ENCODE measurements at places on chromosomes 1 and 21. TPM values are rescaled to one million over a fixed set of nuclear protein-coding genes. Genes with fewer than 3 reads are reported as not detected.

The OR2T35 gene
- not detected for total RNA-seq

The DMBX1 gene
- total RNA-seq: not detected

The LIPI gene
- total RNA-seq: not detected

The CEP104 gene
- 25.0 TPM for total RNA-seq

The NBPF19 gene
- 14.4 TPM for total RNA-seq

The GPR137B gene
- total RNA-seq: 11.3 TPM

The BRDT gene
- total RNA-seq: not detected

The MIS18A gene
- total RNA-seq: 6.4 TPM

The IGSF9 gene
- not detected for total RNA-seq

The PFKL gene
- 158 TPM for total RNA-seq

The C1orf141 gene
- not detected for total RNA-seq

All from aortic smooth muscle cell (primary cell).